ENCODE measurements at places on chromosomes 2 and 18. TPM values are rescaled to one million over a fixed set of nuclear protein-coding genes. Genes with fewer than 3 reads are reported as not detected.

FSHR gene
- not detected for total RNA-seq

ASB18 gene
- total RNA-seq = not detected

CDK15 gene
- total RNA-seq = 4.7 TPM

OSBPL6 gene
- total RNA-seq = 5.5 TPM

TXNL4A gene
- total RNA-seq = 30.7 TPM
